NCI-H2081 treated with DMSO at 0.1 percent for 48 hours (cell line): ENCODE measurements at places on chromosomes 1 and 21.

GRCh38 chr21:39132248-39132647 lies 51.0 kb downstream of the PSMG1 start:
- DNase-seq, result no peak

- no peak for DNase-seq
Observed at GRCh38 chr1:55071477-55071876, 32.1 kb downstream of the PCSK9 start.

GRCh38 chr1:226337276-226337875 lies 28.4 kb upstream of the LIN9 start:
- DNase-seq, result no peak

DNA sequence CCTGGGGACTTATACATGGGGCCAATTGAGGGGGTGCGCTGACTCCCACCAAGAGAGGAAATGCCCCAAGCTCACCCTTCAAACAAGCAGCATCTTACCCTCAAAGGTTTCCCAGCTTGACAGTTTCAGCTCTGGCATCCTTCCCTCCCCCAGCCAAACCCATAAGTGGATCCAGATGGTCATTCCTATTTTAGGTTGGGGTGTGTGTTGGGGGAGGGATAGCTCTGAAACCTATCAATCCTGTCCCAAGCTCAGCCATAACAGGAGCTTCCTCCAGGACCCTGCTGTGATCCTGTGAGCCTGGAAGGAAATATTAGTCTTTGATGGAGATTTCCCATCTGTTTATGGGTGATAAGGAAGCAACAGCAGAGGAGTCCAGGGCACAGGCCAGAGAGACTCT lies 3.4 kb upstream of the TMEM222 start:
- no peak for DNase-seq

- no peak for DNase-seq
Observed at GRCh38 chr21:26072666-26073615, 97.6 kb downstream of the APP start.

DNA sequence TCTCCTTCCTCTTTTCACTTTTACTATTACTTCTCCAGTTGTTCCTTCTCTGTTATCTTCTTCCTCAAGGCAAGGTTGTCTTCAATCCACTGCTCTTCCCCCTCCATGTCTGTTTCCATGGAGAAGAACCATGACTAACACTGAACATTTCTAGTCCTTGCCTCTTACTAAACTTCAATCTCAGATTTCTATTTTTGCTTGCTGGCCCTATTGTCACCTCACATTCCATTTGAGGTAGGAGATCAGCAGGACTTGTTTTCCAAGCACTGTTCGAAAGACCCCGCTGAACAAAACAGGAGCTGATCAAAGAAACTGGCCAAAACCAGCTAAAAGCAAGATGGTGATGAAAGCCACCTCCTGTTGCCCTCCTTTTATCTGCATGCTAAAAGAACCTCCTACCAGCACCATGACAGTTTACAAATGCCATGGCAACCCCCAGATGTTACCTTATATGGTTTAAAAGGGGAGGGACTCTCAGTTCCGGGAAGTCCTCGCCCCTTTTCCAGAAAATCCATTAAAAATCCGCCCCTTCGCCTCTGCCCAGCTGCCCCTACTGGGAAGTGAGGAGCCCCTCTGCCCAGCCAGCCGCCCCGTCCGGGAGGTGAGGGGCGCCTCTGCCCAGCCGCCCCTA lies 22.6 kb downstream of the GON4L start:
- no peak for DNase-seq
